Activated CD8-positive, alpha-beta T cell treated with anti-CD3 and anti-CD28 coated beads, Interleukin-2, amount 10 ng/mL, durations not matched to agents 7 days and 5 days (primary cell): ENCODE measurements at places on chromosomes 2 and 18. TPM values are rescaled to one million over a fixed set of nuclear protein-coding genes. Genes with fewer than 3 reads are reported as not detected.

GRCh38 chr2:146837857-146838256 lies 1007.0 kb upstream of the ACVR2A start:
- DNase-seq: no peak

DNA sequence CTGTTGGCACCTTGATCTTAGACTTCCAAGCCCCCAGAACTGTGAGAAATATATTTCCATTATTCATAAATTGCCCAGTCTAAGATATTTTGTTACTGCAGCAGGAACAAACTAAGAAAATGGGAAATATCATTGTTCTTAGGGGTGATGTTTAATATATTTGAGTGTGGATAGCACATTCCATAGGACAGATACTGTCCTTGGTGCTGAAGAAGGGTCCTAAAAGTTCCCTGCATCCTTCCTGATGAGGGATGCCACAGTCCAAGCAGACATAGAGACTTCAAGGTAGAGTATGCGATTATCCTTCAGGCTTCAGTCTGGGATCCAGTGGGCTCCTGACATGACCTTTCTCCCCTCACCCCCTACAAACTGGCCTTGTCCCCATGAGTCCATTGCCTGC lies 689.0 kb downstream of the TDRD15 start:
- no peak for DNase-seq

- DNase-seq: no peak
Measured at GRCh38 chr18:70468861-70469547, 180.2 kb downstream of the SOCS6 start.

DNA sequence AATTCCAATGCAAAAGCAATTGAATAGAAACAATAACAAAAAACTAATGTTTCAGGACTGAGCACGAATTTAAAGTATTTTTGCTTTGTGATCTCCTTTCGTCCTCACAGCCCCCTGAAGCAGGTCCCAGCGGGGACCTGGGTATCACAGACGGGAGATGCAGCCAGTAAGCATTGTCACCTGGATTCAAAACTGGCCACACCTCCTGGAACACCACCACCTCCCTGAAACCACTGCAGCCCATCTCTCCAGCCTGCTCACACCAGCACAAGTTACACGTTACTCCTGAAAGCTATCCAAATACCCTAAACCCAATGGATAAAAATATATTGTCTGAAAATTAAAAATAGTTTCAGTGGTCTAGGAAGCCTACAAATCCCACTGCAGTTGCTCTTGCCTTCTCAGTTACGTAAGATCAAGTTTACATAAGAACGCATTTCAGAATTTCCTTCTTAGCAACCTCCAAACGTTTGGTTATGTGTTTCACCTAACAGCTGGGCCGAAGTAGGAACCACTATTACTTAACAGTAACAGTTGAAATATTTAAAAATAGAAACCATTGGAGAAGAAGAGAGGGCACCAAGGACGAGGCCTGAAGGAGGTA lies 178.0 kb downstream of the HDAC4 start:
- no peak for DNase-seq

GRCh38 chr2:32932825-32933755 lies 13.7 kb upstream of the LTBP1 start:
- DNase-seq: no peak

DNA sequence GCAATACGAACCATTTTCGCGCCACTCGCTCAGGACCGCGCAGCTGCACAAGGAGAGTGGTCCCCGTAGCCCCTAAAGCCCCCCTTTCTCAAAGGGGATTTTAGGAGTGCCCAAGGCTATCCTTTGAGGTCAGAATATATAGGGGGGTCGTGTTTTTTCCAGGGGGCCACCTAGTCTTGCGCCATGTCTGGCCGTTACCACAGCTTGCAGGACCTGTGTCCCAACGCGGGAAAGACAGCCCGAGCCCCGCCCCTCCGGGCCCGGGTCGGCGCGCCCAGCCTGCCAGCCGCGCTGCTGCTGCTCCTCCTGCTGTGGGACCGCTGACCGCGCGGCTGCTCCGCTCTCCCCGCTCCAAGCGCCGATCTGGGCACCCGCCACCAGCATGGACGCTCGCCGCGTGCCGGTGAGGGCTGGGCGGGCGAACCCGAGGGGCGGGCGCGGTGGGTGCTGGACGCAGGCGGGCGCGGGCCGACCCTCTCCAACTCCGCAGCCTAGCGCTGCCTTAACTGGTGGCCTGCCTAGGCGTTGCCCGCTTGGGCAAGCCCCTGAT lies at the start of gene CDCA7:
Gene CDCA7, plus strand, starts transcription at position 291 of the 550 bp plus-strand sequence. Its CDS starts 92 bp downstream, at position 383.
- peak; percentile 82 for DNase-seq

The COLEC12 gene
- total RNA-seq: not detected

The GPR39 gene
- not detected for total RNA-seq

The NOL4 gene
- total RNA-seq: not detected
